ENCODE measurements at places on chromosomes 6 and 20. TPM values are rescaled to one million over a fixed set of nuclear protein-coding genes. Genes with fewer than 3 reads are reported as not detected.

Gene FAM83C
- total RNA-seq, result not detected

Gene C20orf204
- total RNA-seq, result 3.9 TPM

Gene TP53TG5
- not detected for total RNA-seq

Gene MOG
- total RNA-seq, result not detected

Gene FAM83D
- 4.9 TPM for total RNA-seq

Gene GJA10
- total RNA-seq, result not detected

Gene ZNF334
- 32.9 TPM for total RNA-seq

Gene TINAG
- total RNA-seq, result not detected

Gene SUMO4
- total RNA-seq, result 1.3 TPM

Gene LPA
- 1.9 TPM for total RNA-seq

Gene OPRM1
- not detected for total RNA-seq

Gene AHCY
- 97.9 TPM for total RNA-seq

Gene PKIB
- total RNA-seq, result 48.1 TPM

Gene SLC26A8
- total RNA-seq, result 0.29 TPM

Gene CDH26
- total RNA-seq, result 0.76 TPM

Gene PCSK2
- 28.7 TPM for total RNA-seq

Gene C20orf144
- not detected for total RNA-seq

Gene NKAIN2
- 0.56 TPM for total RNA-seq

Gene GOPC
- 33.4 TPM for total RNA-seq

Gene ZNF311
- 5.1 TPM for total RNA-seq

Gene CST4
- total RNA-seq, result not detected

Gene SMOC2
- 0.44 TPM for total RNA-seq

Gene KHDRBS2
- total RNA-seq, result 19.7 TPM

Gene SLC35D3
- not detected for total RNA-seq

Gene GABRR1
- not detected for total RNA-seq

Gene TCF21
- not detected for total RNA-seq

Gene ESR1
- not detected for total RNA-seq

Gene ZNF217
- total RNA-seq, result 64.7 TPM

Gene RAB32
- 8.6 TPM for total RNA-seq

Gene SLC16A10
- total RNA-seq, result 4.1 TPM

Gene PTCRA
- total RNA-seq, result not detected

Gene COL9A3
- total RNA-seq, result 78.7 TPM

Gene FABP7
- 3.3 TPM for total RNA-seq

Gene LY6G6C
- 1.8 TPM for total RNA-seq

Gene SLC17A9
- total RNA-seq, result 1.8 TPM

Gene TUBB1
- not detected for total RNA-seq

Gene SLC2A4RG
- total RNA-seq, result 47.9 TPM

Gene SLC32A1
- total RNA-seq, result 0.59 TPM

Gene ADRM1
- 74.8 TPM for total RNA-seq

Gene LY86
- not detected for total RNA-seq

Gene SNPH
- total RNA-seq, result 34.5 TPM

Gene OCSTAMP
- not detected for total RNA-seq

Gene SOX4
- 269 TPM for total RNA-seq

Gene ABRACL
- 33.2 TPM for total RNA-seq

Gene GGTLC1
- not detected for total RNA-seq

Gene SOBP
- 16.1 TPM for total RNA-seq

Gene PSORS1C2
- total RNA-seq, result 0.49 TPM

Gene AVP
- not detected for total RNA-seq

Gene MYB
- total RNA-seq, result 0.56 TPM

Gene ADGRF5
- 0.37 TPM for total RNA-seq

Gene HLA-DPA1
- total RNA-seq, result 1.0 TPM

Gene FAM162B
- not detected for total RNA-seq

Gene TJAP1
- total RNA-seq, result 30.9 TPM

Gene GPX5
- not detected for total RNA-seq

Measured in glutamatergic neuron (in vitro differentiated cells).